Fibroblast of lung (primary cell): ENCODE measurements at places on chromosomes 11 and 22.

- DNase-seq, result peak; percentile 57
These were observed 48.7 kb upstream of the ZBED5 start for GRCh38 chr11:10906521-10906920.

DNA sequence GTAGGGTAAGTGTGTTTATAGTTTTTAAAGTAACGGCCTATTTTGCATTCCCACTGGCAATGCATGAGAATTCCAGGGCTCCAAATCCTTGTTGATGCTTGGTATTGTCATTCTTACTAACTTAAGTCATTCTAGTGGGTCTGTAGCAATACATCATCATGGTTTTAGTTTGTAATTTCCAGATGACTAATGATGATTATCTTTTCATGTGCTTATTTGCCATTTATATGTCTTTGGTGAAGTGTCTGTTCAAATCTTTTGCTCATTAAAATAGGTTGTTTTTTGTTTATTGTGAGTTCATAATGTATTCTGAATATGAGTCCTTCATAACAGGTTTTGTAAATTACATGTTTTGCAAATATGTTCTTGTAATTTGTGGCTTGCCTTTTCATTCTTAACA is 31.2 kb downstream of the MTMR3 start:
- DNase-seq, result peak; percentile 59

DNA sequence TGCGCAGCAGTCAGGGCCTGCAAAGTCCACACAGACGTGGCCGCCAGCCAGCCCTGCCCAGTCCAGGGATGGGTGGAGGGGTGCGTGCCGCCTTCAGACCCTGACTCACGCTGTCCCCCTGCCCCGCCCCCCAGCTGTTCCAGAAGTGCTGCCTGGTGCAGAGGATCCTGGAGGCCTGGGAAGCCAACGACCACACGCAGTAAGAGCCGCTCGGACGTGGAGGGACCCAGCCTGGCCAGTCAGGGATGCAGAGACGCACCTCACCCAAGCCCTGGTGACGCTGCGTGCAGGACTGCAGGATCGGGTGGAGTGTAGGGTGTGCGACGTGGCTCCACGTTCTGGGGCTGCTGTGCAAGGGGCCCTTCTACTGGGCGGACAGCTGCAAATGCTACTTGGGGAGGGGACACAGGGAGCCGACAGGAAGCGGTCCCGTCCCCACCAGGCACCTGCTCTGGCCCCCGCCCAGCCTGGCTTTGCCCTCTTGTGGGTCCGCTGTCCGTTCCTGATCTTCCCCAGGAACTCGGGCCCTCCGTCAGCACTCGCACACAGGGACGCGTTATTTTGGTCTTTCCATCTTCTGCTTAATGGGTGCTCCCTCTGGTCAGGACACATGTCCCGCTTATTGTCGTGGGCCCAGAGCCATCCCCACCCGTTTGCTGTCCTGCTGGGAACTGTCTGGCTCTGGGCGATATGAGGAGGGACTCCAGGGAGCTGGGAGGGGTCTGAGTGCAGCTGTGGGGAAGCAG is 42.5 kb downstream of the SBF1 start:
- DNase-seq, result no peak

GRCh38 chr11:76790251-76790650 is 7.1 kb downstream of the TSKU start:
- no peak for DNase-seq

GRCh38 chr11:87634331-87634730 is 540.9 kb downstream of the RAB38 start:
- DNase-seq, result no peak

- no peak for DNase-seq
These were observed 133.4 kb downstream of the SWAP70 start for GRCh38 chr11:9797300-9797699.
